ENCODE measurements at places on chromosomes 1 and 21.

GRCh38 chr1:98908980-98909379 is 95.7 kb downstream of the PLPPR5 start:
- DNase-seq: no peak

- DNase-seq: no peak
Observed at GRCh38 chr1:186050360-186050759, 316.2 kb downstream of the HMCN1 start.

DNA sequence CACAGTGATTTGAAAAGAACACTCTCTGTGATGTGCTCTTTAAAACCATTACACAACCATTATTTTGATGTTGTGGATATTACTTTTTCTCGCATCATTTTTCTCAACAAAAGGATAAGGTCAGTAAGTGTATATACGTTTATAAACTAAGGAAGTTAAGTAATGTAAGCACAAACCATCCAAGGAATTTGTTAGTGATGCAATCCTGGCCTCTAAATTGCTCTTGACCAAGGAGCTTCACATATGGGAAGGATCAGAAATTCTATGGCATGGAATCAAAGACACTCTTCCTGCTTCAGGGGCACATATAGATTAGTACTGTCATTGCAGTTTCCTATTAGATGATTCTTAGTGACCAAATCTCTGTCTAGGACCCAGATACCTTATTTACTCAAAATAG is 3.6 kb upstream of the PPP2R5A start:
- DNase-seq: no peak

GRCh38 chr1:78143152-78143551 is 97.4 kb downstream of the GIPC2 start:
- DNase-seq: no peak

DNA sequence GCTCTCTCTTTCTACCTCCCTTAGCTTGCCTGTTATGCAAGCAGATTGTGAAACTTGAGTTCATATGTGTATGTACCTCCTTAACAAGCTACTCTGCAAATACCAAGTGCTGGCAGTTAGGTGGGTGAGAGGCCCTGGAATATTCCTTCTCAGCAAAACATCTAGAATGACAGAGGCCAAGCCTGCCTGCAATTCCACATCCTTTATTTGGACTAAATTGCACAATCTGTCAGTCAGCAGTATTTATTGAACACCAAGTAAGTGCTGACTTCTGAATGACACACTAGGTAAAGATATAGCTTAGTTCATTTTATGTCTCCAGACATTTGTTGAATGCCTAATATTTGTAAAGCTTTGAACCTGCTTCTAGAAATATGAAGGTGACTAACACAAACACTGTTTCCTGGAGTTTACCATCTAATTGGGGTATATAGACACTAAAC is 87.5 kb downstream of the RGL1 start:
- DNase-seq: no peak
